ENCODE measurements at places on chromosomes 13 and 19. TPM values are rescaled to one million over a fixed set of nuclear protein-coding genes. Genes with fewer than 3 reads are reported as not detected.

GRCh38 chr19:40588926-40589569 is 12.1 kb upstream of the LTBP4 start:
- no peak for DNase-seq
- H3K4me1 ChIP-seq = peaks cover under 1% of the 10 kb centered on the region
- H3K27ac ChIP-seq = no peak overlapping the region

DNA sequence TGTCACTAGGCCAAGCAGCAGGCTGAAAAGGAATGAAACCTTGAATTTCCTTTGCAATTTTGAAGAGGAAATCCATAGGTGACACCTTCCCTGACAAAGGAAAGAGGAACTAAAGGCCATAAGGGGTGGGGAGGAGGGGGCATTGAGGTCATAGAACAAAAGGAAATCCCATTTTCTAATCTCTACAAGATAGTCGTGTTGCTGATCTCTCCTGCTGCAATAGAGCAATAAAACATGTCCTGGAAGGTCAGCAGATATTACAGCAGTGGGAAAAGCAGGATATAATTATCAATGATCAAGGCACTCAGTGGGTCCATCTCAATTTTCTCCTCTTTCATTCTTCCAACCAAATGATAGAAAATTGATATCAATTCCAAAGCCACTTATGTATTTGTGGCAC is 20.3 kb upstream of the RAP2A start:
- no peak overlapping the region for H3K27ac ChIP-seq
- H3K36me3 ChIP-seq = no peaks in the 10 kb centered on the region
- no peak for DNase-seq
- H3K27me3 ChIP-seq = peaks cover 2% of the 10 kb centered on the region
- H3K4me1 ChIP-seq = no peaks in the 10 kb centered on the region

DNA sequence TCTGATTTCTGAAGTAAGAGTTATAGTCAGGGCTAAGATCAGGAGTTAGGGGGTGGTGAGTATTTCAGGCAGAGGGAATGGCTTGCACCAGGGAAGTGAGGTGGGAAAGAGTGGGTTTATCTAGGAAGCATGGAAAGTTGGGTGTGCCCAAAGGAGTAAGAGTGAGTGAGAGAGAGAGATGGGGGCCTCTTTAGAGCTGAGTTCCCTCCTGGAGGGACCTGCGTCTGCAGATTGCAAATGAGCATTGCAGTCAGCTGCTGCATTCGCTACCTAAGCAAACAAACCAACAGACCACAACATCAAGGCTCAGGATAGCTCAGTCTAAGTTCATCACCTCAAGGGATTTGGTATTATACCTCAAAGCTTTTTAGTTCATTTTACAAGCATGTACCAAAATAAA is 405.8 kb downstream of the FGF9 start:
- peaks cover 9% of the 10 kb centered on the region for H3K4me1 ChIP-seq
- DNase-seq = no peak
- H3K27ac ChIP-seq = peak overlapping the region; percentile 7
- H3K36me3 ChIP-seq = no peaks in the 10 kb centered on the region
- H3K27me3 ChIP-seq = peaks cover 1% of the 10 kb centered on the region
- H3K4me3 ChIP-seq = no peak overlapping the region

DNA sequence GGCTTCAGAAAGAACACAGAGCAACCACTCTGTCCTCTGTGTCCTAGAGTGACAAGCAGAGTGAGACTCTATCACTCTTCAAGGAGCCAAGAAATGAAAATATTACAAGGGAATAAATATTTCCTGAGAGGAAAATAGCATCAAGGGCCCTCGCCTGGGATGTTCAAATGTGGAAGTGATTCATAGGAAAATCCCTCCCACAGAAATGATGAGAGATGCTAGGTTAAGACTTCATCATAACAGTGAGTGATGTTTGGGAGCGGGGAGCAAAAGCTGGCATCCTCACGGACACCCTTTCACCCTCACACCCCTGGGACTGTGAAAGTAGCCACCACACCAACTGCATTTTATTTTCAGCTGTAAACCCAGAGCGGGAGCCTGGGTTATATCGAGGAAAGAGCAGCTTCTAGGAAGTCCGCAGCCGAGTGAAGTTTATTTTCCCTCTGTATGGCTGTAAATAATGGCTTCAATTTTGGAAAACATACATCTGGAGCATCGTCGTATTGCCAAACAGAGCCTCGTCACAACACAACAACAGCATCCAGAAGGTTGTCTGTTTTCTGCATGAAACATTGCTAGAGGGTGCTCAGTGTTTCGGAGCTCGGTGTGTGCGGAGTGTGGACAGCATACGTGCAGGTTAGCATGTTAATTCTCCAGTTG is 54.8 kb downstream of the DLEU7 start:
- H3K27me3 ChIP-seq = peaks cover 3% of the 10 kb centered on the region
- H3K27ac ChIP-seq = no peak overlapping the region
- H3K4me1 ChIP-seq = peaks cover 12% of the 10 kb centered on the region
- H3K4me3 ChIP-seq = no peak overlapping the region

The METTL21C gene
- total RNA-seq = not detected

DNA sequence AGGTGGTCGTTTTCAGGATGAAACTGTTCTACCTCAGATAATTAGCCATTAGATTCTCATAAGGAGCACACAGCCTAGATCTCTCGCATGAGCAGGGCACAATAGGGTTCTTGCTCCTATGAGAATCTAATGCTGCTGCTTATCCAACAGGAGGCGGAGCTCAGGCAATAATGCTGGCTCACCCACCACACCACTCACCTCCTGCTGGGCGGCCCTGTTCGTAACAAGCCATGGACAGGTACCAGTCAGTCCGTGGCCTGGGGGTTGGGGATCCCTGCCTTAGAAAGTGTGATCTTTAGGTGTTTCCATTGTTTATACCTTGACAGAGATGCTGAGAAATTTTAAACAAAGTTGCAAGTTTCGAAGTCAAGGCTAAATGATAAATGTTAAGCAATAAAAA is 344.6 kb upstream of the HTR2A start:
- no peak overlapping the region for H3K4me3 ChIP-seq
- no peak overlapping the region for H3K27ac ChIP-seq
- peaks cover 4% of the 10 kb centered on the region for H3K27me3 ChIP-seq

GRCh38 chr19:10461047-10461949 is 41.0 kb downstream of the PDE4A start:
- no peaks in the 10 kb centered on the region for H3K36me3 ChIP-seq
- H3K27me3 ChIP-seq = no peaks in the 10 kb centered on the region
- H3K4me1 ChIP-seq = no peaks in the 10 kb centered on the region

DNA sequence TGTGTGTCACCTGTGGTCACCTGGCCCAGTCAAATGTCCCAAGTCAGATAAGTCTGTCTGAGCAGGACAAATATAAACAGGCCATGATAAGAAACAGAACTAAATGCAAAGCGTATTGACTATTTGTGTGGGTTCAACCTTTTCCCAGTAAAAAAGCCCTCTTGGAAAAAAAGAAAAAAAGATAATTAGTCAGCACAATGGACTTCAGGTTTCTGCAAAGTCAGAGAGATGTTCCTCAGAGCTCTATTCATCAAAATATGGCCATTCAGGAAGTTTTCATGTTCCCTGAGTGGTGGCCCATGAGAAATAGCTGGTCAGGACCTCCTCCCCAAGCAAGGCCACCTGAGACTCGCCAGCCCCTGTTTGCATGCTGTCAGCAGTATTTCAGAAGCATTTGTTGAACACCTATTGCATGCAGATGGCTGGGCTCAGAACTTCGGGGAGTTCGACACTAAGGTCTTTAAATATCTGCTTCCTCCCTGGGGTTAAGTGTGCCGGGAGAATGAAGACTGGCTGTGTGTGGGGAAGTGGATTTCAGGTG is 2.7 kb downstream of the FFAR3 start:
- DNase-seq = no peak
- no peaks in the 10 kb centered on the region for H3K36me3 ChIP-seq
- H3K4me1 ChIP-seq = peaks cover 4% of the 10 kb centered on the region
- no peak overlapping the region for H3K4me3 ChIP-seq

GRCh38 chr19:36514012-36514612 is 14.0 kb downstream of the ZNF260 start:
- no peak overlapping the region for H3K27ac ChIP-seq
- peaks cover 77% of the 10 kb centered on the region for H3K36me3 ChIP-seq
- no peaks in the 10 kb centered on the region for H3K4me1 ChIP-seq
- H3K4me3 ChIP-seq = no peak overlapping the region

DNA sequence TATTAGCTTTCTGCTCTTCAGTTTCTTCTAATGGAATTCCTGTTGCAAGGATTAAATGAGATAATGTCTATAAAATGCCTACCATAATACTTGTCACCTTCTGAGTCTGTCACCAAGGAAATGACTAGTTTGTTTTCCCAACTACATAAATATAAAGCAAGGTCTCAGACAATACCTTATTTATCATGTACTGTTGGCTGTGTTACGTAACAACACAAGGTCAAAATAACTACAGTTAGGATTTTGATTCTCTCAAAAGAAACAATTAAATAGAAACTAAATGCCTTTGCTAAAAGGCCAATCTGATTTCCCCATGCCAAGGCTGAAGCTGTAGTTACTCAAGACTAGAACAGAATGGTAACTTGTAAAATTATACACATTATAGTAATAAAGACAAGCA is 134.5 kb downstream of the PCDH9 start:
- H3K36me3 ChIP-seq = no peaks in the 10 kb centered on the region
- H3K27me3 ChIP-seq = no peaks in the 10 kb centered on the region
- no peak for DNase-seq
- peaks cover 3% of the 10 kb centered on the region for H3K4me1 ChIP-seq

- H3K4me3 ChIP-seq = peak overlapping the region; percentile 76
- H3K27me3 ChIP-seq = no peaks in the 10 kb centered on the region
- H3K36me3 ChIP-seq = no peaks in the 10 kb centered on the region
- DNase-seq = no peak
Observed at GRCh38 chr19:18289471-18290301, 8.3 kb upstream of the JUND start.

GRCh38 chr19:52095172-52096014 is at the start of gene ZNF841:
Gene ZNF841, minus strand, starts transcription at chr19:52095765. Its CDS starts 10,964 bp downstream, at chr19:52084801.
- no peaks in the 10 kb centered on the region for H3K27me3 ChIP-seq
- H3K4me3 ChIP-seq = peak within 1 kb of the TSS; percentile 97
- H3K36me3 ChIP-seq = peaks cover 39% of the 10 kb centered on the region
- H3K27ac ChIP-seq = peak within 1 kb of the TSS; percentile 91

GRCh38 chr13:66618702-66619101 is 611.4 kb downstream of the PCDH9 start:
- no peaks in the 10 kb centered on the region for H3K4me1 ChIP-seq
- no peak for DNase-seq
- peaks cover 3% of the 10 kb centered on the region for H3K36me3 ChIP-seq
- H3K4me3 ChIP-seq = no peak overlapping the region
- H3K27ac ChIP-seq = no peak overlapping the region

DNA sequence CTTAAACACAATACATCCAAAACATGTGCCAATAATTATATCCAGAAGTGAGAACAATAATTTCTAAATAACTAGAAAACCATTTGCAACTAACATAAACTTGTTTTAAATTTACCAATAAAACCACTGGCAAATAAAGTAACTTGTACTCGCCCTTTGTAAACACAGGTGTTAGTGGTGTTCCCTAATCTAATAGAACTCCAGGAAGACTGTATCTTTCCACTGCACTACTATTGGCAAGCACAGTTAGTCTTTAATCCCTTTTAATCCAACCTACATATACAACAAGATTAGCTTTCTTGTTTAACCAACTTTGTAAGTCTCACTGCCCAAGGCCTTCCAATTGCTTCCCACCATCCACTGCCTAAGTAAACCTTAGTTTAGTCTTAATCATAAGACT is 79.5 kb downstream of the PCDH9 start:
- H3K4me1 ChIP-seq = peaks cover 22% of the 10 kb centered on the region
- H3K36me3 ChIP-seq = no peaks in the 10 kb centered on the region
- H3K27ac ChIP-seq = no peak overlapping the region
- DNase-seq = no peak

The FOSB gene
- 28.4 TPM for total RNA-seq

- H3K27ac ChIP-seq = no peak overlapping the region
- H3K36me3 ChIP-seq = peaks cover 5% of the 10 kb centered on the region
- no peaks in the 10 kb centered on the region for H3K4me1 ChIP-seq
- no peak overlapping the region for H3K4me3 ChIP-seq
- DNase-seq = no peak
Observed at GRCh38 chr13:59898066-59898465, 265.7 kb downstream of the DIAPH3 start.

- H3K36me3 ChIP-seq = peaks cover 8% of the 10 kb centered on the region
- peak overlapping the region; percentile 84 for H3K4me3 ChIP-seq
- peak overlapping the region; percentile 96 for H3K27ac ChIP-seq
- H3K4me1 ChIP-seq = peaks cover 38% of the 10 kb centered on the region
Observed at GRCh38 chr19:18282788-18283141, 1.3 kb upstream of the JUND start.

DNA sequence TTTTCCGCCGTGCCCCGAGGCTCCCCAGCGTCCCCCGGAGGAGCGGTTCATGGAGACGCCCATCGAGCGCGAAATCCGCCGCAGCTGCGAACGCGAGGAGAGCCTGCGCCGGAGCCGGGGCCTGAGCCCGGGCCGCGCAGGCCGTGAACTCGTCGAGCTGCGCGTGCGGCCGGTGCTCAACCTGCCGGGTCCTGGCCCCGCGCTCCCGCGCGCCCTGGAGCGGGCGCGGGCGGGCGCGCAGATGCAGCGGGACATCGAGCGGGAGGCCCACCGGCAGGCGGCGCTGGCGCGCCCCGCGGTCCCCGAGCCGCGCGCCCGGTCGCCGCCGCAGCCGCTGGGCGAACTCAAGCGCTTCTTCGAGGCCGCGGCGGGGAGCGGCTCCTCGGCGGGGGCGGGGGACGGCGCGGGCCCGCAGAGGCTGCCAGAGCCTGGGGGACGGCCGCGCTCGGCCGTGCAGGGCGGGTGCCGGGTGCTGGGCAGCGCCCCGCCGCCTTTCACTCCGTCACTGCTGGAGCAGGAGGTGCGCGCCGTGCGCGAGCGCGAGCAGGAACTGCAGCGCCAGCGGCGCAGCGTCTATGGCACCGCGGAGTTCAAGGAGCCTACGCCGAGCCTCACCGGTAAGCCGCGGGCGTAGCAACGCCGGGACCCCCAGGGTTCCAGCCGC is 807 bp downstream of the MISP3 start:
- peaks cover 6% of the 10 kb centered on the region for H3K27me3 ChIP-seq
- no peaks in the 10 kb centered on the region for H3K36me3 ChIP-seq
- DNase-seq = peak; percentile 87
- peak overlapping the region; percentile 91 for H3K27ac ChIP-seq

GRCh38 chr13:27264181-27264580 is 6.4 kb upstream of the RASL11A start:
- no peaks in the 10 kb centered on the region for H3K27me3 ChIP-seq
- H3K36me3 ChIP-seq = peaks cover 13% of the 10 kb centered on the region
- no peak for DNase-seq
- H3K27ac ChIP-seq = peak overlapping the region; percentile 62
- H3K4me1 ChIP-seq = peaks cover 11% of the 10 kb centered on the region

The PPFIA3 gene
- 17.8 TPM for total RNA-seq

- DNase-seq = no peak
- H3K4me3 ChIP-seq = no peak overlapping the region
- no peak overlapping the region for H3K27ac ChIP-seq
- H3K4me1 ChIP-seq = no peaks in the 10 kb centered on the region
- H3K36me3 ChIP-seq = no peaks in the 10 kb centered on the region
Observed at GRCh38 chr19:41802770-41803169, 6.4 kb downstream of the CEACAM3 start.

- H3K36me3 ChIP-seq = no peaks in the 10 kb centered on the region
- peak; percentile 77 for DNase-seq
- H3K4me3 ChIP-seq = peak overlapping the region; percentile 35
- H3K4me1 ChIP-seq = peaks cover 28% of the 10 kb centered on the region
Observed at GRCh38 chr19:9075064-9075949, 11.6 kb upstream of the OR1M1 start.

GRCh38 chr13:101231751-101232428 is 184.4 kb downstream of the NALCN start:
- no peak overlapping the region for H3K4me3 ChIP-seq
- H3K27ac ChIP-seq = no peak overlapping the region
- H3K36me3 ChIP-seq = no peaks in the 10 kb centered on the region
- DNase-seq = no peak
- no peaks in the 10 kb centered on the region for H3K4me1 ChIP-seq

- H3K36me3 ChIP-seq = peaks cover 12% of the 10 kb centered on the region
- H3K27ac ChIP-seq = no peak overlapping the region
- H3K27me3 ChIP-seq = no peaks in the 10 kb centered on the region
- no peaks in the 10 kb centered on the region for H3K4me1 ChIP-seq
- H3K4me3 ChIP-seq = no peak overlapping the region
Observed at GRCh38 chr13:100138859-100139491, 50.1 kb downstream of the PCCA start.
